COR-L47 (cell line): ENCODE measurements at places on chromosomes 13 and 19.

- DNase-seq, result peak; percentile 18
Measured at GRCh38 chr13:62483774-62484173, 1068.1 kb upstream of the PCDH20 start.

GRCh38 chr19:21434516-21434915, 37.6 kb downstream of the ZNF493 start:
- no peak for DNase-seq

- no peak for DNase-seq
Measured at GRCh38 chr19:39599116-39599515, 3.2 kb upstream of the LGALS13 start.

DNA sequence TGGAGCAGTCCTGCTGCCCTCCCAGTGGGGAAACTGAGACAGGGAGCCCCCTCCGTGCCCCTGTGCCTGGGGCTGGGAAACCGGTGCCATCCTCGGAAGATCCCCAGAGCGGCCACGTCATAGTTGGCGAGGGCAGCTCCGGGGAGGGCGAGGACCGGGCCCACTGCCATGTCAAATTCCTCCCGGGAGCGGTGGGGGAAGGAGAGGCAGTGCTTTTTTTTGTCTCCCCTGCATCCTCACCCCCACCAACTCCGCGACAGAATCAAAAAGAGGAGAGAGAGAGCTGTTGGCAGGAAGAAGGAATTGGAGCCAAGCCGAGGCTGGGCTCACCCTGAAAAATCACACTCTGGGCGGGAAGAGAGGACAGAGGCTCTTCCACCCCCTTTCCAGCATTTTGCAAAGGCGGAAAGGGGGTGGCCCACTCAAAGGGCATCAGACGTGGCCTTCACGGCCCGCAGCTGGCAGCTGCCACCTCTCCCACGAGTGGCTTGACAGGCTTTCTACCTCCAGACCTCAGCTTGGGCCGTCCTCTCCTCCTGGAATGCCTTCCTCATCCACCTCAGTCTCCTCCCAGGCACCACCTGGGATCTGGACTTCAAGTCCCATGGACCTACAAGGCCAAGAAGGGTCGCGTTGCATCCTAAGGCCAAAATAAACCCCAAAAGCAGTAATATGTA, 19.6 kb upstream of the NFIC start:
- no peak for DNase-seq

GRCh38 chr13:25213715-25214114, 41.6 kb upstream of the AMER2 start:
- DNase-seq, result no peak

GRCh38 chr13:30762643-30763042, 27.3 kb downstream of the ALOX5AP start:
- no peak for DNase-seq

DNA sequence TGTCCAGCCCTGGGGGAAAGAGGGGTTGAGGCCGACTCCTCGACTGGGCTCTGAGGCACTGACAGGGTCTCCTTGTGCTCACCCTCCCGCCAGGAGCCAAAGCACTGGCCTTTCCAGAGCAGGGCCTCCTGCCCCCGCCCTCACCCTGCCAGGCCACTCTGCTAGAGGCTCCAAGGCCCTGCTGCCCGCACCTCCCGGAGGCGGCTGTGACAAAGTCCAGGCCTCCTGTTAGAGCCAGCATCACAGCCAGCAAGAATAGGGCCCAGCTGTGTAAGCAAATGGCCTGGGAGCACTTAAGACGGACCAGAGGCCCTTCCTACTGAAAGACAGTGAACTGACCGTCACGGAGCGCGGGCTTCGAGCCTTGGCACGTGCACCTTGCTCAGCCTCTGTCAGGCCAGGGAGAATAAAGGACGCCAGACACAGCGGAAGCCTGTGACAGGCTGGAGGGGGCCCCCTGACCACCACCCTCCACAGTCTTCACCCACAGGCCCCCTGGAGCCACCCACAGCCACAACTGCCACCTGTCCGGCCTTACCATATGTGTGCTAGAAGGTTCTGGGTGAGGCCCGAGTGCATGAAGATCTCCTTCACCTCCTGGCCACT, 50.9 kb downstream of the EPS15L1 start:
- DNase-seq, result no peak

DNA sequence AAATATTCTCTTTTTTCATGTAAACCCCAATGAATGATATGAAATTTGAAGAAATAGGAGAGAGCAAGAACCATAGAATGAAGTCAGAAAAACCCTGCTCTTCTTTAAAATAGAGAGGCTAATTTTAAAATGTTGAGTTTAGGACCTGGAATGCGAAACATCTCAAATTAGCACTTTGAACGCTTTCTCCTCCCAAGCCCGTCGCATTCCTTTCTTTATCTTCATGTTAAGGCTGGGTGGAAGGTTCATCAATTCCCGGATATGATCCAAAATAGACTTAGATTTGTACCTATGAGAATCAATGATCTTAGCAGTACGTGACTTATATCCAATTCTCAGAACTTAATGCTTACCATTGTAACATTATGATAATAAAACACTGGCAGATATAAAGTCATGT, 24.1 kb upstream of the LGALS16 start:
- DNase-seq, result no peak

- no peak for DNase-seq
Measured at GRCh38 chr13:113920606-113921286, 53.1 kb downstream of the C13orf46 start.

GRCh38 chr19:11982526-11982925, 17.7 kb downstream of the ZNF763 start:
- no peak for DNase-seq

- DNase-seq, result peak; percentile 90
Measured at GRCh38 chr19:56538254-56538760, 441 bp upstream of the ZFP28 start.

GRCh38 chr13:108266321-108266990, 3.1 kb upstream of the TNFSF13B start:
- no peak for DNase-seq

DNA sequence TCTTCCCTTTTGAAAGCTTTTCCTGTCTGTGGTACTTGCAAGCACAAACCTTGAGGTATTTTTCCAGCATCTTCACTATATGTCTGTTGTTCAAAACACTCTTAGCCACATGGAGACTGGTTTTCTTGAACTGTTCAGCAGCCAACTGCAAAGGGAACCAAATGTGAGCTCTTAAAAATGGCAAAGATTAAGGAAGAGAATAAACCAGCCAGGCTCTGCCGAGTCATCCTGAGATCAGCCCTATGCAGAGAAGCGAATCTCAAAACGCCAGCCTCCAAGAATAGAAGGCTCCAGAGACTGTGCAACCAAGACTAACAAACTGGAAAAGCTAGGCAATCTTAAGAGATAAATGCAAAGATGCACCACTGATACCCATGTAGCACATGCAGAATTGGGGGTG, 20.7 kb downstream of the AKAP8 start:
- no peak for DNase-seq

DNA sequence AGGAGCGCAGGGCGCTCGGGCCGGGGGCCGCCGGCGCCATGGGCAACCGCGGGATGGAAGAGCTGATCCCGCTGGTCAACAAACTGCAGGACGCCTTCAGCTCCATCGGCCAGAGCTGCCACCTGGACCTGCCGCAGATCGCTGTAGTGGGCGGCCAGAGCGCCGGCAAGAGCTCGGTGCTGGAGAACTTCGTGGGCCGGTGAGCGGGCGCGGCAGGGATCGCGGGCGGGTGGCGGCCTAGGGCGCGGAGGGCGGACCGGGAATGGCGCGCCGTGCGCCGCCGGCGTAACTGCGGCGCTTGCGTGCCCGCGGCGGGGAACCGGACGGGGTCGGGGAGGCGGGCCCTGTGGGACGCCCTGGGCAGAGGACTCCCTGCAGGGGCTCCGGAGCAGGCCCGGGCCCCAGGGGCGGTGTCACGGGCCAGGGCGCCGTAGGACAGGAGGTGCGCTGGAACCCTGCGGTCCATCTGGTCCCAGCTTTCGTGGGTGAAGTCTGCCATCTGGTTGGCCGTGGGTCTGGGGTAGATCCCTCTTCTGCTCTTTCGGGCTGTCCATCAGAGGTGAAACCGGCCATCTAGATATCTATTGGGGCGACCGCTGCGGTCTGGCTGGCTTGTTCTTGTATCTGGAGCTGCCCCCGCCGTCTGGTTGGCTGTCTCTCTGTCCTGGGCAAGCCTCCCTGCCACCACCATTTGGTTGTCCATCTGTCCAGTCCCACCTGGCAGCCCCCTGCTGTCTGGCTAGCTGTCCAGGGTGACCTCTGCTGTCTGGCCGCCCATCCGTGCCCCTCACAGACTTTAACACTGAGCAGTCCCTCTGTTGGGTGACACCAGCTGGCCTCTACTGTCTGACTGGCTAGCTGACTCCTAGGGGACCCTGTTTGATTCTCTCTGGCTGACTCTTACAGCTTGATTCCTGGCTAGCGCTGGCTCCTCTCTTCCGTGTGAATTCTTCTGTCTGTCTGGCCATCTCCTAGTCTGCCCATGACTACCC, 622 bp downstream of the DNM2 start:
- peak; percentile 15 for DNase-seq

DNA sequence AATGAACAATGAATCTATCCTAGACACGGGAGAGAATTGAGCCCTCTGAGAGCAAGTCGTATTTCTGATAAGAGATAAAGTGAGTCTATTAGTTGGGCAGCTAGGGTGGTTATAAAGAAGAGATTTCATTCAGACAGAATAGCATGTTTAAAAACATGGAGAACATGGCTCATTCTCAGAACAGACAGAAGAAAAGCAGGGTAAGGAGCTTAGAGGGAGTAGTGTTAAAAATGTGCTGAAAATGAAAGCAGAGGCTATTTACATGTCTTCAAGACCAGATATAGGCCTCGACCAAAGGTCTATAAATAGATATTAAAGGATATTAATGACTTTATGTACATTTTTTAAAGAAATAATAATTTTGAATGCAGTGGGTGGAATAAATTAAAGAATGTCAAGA, 149.5 kb downstream of the SLITRK1 start:
- no peak for DNase-seq

DNA sequence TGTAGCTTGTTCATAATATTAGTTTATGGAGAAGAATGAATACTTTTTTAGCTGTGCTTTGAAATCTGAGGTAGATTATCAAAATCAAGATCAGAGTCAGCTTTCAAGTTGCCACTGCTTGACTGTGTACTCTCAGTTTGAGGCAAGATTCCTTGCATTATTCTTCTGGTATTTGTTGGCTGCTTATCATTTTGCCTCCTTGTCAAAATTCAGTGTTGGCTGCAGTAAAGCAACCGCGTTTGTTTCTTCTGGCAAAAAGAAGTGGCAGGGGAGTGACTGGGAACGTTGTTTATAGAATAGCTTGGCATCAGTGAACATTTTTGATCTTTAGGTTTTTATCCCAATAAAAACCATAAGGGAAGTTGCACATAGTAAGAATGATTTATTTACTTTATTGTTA, 419.3 kb upstream of the GPC6 start:
- DNase-seq, result no peak

DNA sequence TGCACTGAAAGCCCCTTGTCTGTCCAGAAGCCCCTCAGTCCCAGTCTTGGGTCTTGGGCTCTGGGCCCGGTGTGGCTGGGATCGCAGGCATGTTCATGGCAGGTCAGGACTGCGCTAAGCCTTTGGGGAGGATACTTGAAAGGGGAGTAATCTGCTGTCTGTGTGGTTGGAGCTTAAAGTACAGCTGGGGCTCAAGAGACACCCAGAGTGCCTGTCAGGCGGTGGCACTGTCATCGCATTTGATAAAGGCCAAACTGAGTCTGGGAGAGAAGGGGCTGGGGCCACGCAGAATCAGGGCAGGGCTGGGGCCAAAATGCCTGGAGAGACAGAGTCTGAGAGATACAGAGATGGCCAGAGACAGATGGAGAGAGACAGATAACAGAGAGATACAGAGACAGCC, 4.2 kb upstream of the CILP2 start:
- no peak for DNase-seq

DNA sequence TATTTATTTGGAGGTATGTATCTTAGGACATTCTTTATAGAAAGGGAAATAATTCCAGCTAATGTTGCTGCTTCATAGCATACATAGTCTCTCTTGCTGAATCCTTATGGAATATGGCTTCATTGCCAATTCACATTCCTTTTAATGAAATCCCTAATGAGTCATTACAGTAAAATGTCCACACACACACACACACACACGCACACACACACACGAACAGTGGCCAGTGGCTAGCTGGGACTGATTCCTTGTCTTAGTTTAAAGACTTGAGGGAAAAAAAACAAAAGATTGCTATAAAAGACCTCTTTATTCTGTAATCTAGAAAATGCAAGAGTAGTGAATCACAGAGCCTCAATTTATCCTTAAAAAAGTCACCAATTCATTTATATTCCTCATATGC, 301.6 kb downstream of the SLITRK6 start:
- no peak for DNase-seq

GRCh38 chr13:110841846-110842245, 73.0 kb downstream of the ANKRD10 start:
- no peak for DNase-seq

DNA sequence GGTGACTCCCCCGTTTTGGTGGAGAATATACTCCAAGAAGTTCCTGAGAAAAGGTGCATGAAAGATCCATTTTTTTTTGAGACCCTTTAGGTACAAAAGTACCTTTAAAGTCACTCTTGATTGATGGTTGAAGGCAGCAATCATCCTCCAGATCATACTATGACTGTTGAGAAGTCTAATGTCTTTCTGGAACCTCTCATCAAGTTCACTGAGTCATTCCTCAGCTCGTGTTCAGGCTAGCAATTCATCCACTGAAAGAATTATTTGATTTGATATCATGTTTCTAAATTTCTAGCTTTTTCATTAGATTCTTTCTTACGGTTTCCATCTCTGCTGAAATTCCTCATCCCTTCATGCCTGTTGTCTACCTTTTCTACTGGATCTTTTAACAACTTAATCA, 65.1 kb upstream of the GJB6 start:
- no peak for DNase-seq

DNA sequence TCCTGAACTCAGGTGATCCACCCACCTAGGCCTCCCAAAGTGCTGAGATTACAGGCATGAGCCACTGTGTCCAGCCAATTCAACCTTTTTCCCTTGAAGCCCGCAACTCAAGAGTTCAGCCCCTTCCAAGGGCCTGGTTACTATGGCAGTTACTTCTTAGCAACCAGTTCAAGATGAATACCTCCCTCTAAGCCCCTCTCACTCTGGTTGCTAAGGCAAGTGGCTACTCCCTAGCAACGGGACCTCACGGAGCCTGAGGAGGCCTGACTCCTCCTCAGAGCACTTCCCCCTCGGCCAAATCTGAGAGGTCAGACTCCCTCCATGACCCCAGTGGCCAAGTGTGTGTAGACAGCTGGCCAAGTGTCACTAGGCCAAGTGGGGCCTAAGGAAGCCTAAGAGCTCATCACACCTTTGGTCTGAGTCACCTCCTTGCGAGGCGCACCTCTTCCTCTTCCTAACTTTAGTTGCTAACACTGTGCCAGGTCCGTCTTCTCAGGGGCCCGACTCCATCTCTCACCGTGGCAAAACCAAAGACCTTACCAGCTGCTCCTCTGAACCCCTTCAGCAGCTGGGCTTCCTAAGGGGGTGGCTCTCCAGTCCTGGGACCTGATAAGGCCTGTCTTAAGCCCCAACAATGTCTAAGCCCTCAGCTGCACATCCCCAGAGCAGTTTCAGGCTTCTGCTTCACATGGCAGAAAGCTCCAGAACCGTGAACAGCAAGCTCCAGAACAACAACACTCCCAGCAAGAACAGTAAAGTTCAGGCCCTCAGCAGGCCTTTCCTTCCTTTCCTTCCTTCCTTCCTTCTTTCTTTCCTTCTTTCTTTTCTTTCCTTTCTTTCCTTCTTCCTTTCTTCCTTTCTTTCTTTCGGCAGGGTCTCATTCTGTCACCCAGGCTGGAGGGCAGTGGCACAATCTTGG, 9.6 kb downstream of the CD37 start:
- no peak for DNase-seq
